ENCODE measurements at places on chromosomes 1 and 21.

- no peak for DNase-seq
These were observed 371.8 kb upstream of the POU3F1 start for GRCh38 chr1:38418195-38419030.

DNA sequence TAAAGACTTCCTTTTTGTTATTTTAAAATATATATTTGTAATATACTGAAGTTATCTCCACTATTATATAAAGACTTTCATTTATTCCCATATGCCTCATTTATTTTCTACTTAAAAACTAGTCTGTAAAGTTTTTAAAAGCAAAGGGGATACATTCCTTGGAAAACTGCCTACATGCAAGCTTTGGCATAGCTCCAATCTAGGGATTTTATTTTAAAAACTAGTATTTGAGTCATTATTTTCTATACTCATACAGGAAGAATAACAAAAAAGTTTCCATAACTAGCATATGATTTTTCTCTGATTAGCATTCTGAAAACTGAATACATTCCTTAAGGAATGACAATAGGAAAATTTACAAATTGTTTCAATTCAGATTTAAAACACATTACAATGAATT lies 88.9 kb downstream of the COL24A1 start:
- DNase-seq: no peak

DNA sequence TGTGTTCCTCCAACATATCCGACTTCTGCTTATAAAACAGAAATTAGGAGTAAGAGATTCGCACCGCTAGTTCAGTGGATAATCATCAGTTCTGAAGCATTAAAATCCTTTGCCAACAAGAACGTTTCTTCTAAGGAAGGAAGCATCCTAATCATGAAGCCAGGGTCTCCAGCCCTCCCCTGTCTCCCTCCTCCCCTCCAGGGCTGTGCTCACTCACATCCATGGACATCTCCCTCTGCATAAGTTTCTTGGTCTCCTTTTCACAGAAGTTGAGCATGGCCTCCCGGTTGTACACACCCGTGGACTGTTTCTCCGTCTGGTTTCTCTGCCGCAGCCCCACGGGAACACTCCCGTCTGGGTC lies 505 bp downstream of the LMOD1 start:
- no peak for DNase-seq

- no peak for DNase-seq
These were observed 241.8 kb downstream of the KIF26B start for GRCh38 chr1:245396615-245397014.

DNA sequence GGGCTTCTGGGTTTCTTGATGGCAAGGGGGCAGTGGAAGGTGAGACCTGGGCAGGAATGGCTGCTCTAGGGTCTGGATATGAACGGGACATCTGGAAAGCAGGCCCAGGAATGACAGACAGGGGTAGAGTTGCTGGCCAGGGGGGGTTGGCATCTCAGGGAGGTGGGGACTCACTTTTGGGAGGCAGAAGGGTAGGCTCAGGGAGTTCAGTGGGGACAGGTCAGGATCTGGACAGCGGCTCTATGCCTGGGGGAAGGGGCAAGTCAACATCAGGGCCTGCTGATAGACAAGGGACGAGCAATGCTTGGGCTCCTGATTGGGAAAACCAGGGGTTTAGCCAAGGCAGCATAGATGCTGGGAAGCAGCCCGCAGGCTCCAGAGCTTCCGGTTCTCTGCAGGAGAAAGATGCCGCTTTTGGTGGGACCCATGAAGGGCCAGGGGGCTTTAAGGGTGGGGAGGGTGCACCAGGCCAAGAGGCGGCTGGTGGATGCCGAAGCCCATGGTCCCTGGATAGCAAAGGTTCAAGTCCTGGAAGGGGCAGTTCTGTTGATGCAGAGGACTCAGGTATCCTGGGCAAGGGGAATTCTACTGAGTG lies 21.9 kb downstream of the IGFN1 start:
- DNase-seq: no peak
